ENCODE measurements at places on chromosomes 7 and 10.
A peak's percentile ranks its signal among the peaks of the same experiment; 100 is the strongest.

DNA sequence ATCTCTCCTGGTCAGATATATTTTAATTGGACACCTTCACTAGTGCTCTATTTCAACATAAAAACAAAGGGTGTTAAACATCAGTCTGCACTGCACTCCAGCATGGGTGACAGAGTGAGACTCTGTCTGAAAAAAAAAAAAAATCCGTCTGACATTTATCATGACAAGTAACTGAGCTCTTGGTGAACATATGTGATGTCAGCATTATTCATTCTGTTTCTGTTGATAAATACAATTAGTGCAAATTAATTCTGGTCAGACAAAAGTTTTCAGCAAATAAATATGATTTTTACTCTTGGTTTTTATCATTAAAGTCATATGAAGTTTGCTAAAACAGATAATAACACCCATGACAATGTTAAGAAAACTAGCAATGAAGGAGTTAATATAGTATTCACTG, 692.8 kb upstream of the GRM3 start:
- DNase-seq: no peak

GRCh38 chr10:69089638-69090599, 2.0 kb downstream of the SRGN start:
- peak; percentile 73 for DNase-seq

- DNase-seq: peak; percentile 42
Observed at GRCh38 chr10:101217450-101218281, 11.6 kb downstream of the LBX1 start.

DNA sequence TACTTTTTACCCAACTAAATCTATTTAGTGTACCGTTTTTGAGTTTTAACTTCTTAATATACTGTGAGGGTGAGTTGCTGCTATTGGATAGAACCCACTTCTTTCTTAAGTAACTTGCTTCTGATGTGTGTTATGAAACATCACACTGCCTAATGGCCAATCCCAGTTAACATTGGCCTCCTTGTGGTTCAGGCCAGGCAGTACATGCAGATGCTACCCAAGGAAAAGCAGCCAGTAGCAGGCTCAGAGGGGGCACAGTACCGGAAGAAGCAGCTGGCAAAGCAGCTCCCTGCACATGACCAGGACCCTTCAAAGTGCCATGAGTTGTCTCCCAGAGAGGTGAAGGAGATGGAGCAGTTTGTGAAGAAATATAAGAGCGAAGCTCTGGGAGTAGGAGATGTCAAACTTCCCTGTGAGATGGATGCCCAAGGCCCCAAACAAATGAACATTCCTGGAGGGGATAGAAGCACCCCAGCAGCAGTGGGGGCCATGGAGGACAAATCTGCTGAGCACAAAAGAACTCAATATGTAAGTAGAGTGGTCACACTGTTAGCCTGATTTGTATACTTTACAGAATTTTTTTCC, 39.7 kb downstream of the TES start:
- DNase-seq: no peak

GRCh38 chr7:1549357-1550004, 6.5 kb downstream of the TMEM184A start:
- no peak for DNase-seq

GRCh38 chr7:150404172-150404804, 25.2 kb downstream of the ZNF775 start:
- DNase-seq: no peak

- DNase-seq: no peak
Observed at GRCh38 chr10:29105516-29106215, 183.2 kb upstream of the LYZL1 start.

DNA sequence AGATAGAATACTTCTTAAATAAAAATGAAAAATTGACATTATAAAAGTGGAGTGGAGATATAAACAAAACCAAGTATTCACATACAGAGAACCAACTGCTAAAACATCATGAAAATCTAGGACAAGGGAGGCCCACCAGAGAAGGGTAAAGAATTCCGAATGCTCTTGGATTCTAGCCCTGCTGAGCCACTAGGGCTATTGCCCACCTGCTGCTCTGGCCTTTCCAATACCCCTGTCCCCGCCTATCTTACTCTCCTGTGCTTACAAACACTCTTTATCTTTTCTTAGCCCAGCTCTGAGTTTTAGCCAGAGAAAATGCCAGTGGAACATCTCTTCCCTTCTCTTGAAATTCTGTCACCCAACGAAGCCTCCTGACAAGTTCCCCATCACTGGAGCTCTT, 100.3 kb downstream of the MACC1 start:
- no peak for DNase-seq

DNA sequence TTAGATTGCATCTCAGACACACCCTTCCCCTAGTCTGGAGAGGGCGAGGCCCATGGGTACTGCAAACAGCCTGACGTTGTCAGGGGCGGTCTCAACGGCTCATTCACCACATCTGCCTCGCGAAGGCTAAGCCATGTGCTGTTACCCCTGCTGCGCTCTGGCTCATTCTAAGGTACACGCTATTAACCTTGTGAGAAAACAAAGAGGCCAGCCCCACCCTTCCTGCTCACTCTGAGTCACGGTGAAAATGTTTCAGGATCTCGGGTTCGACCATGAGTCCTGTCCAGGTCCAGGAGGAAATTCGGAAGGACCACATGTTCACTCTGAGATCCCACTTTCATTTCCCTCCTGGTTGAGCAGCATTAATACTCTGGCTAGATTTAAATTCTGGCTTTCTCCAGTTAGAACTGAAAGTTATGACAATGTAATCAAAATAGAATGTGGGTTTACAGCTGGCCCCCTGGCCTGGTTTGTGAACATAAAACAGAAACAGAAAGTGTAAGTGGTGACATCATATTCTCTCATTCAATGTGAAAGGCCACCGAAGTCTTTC, 55.2 kb downstream of the EGFR start:
- peak; percentile 12 for DNase-seq

All from stimulated activated naive CD8-positive, alpha-beta T cell treated with anti-CD3 and anti-CD28 coated beads, Interleukin-15, Interleukin-2, amounts not matched to agents 100 U/mL and 50 U/mL, for 24 hours (primary cell).